GM12891 (cell line): ENCODE measurements at places on chromosomes 12 and 14.

- no peak for DNase-seq
Observed at GRCh38 chr12:27148791-27149190, 66.4 kb upstream of the C12orf71 start.

DNA sequence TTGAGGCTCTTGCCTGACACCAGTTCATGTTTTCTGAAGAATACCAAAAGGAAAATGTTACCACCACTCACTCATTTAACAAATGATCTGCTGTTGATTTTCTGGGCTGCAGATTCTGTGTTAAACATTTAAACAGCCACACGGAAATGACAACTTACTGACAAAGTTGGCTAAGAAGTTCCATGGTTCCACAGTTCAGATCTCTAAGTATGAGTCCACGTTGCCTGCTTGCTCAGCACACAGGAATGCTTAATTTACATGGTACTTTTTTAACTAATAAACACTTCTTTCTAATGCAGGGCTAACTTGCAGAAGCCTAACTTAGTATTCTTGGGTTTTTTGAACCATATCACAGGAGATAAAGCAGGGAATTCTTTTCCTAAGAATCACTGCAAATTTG lies 34.7 kb downstream of the PTGER2 start:
- no peak for DNase-seq

- no peak for DNase-seq
Observed at GRCh38 chr14:21268617-21269251, 508 bp downstream of the HNRNPC start.

- no peak for DNase-seq
Observed at GRCh38 chr12:121304306-121304705, 7.8 kb upstream of the CAMKK2 start.

- no peak for DNase-seq
Observed at GRCh38 chr12:117832459-117833457, 136.0 kb downstream of the KSR2 start.

- DNase-seq = no peak
Observed at GRCh38 chr12:6211421-6211869, 11.2 kb downstream of the CD9 start.

DNA sequence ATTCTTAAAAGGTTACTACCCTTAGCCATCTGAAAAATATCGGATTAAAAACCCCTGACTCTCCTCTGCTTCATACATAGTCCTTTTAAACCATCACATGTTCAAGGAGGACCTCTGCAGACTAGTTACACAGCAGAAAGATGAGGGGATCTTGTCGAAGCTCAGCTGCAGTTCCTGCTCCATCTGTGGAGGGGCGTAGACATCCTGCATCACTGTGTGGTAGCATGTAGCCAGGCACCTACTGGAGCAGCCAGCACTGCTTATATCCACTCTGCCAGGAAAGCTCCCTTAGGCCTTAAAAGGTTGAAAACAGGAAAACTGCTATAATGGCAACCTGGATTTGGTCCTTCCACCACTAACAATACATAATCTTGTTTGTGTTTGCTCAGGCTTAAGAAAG lies 57.6 kb upstream of the STRN3 start:
- DNase-seq = no peak

DNA sequence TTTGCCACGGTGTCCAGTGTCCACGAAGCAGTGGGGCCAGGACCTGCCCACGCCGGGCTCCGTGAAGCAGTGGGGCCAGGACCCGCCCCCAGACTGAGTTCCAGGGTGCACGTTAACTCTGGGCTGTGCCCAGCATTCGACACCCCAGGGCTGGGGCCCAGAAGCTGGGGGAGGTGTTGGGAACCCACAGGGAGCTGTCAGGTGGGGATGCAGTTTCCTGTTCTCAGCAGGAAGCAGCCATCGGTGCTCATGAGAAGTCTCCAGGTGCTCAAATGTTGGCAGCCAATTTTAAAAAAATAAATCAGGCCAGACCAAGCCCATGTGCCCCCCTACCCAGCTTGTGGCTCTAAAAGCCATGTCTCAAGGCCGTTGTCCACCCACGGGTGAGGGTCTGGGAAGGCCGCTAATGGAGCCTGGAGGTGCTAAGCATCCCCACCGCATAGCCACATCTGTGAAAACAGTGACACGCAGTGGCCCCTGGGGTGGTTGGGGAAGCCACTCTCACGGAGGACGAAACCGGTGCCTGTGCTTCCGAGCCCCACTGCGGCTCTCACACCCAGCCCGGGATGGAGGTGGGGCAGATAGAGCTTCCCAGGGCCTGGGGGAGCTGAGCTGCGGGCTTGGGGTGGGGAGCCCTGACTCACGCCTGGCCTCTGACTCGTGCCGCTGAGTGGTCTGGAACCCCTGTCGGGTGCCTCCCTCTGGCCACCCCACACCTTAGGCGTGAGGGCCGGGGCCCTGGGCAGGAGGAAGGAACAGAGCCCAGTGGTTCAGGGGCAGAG lies 53.5 kb downstream of the FBRSL1 start:
- no peak for DNase-seq

DNA sequence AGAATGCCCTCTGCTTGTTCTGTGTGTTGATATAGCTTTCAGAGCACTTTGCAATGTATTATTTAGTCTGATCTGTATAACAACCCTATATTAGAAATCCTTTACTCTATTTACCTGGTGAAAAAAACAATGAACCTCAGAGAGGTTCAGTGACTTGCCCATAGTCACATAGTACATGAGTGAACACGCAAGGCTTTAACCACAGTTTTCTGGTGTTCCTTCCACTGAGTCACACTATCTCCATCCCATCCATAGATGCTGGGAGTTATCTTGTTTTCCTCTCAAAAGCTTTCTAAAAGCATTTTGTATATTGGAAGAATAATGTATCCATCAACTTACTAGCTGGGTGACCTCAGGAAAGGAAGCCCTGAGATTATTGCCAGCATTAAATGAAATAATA lies 104.5 kb downstream of the NT5DC3 start:
- no peak for DNase-seq

DNA sequence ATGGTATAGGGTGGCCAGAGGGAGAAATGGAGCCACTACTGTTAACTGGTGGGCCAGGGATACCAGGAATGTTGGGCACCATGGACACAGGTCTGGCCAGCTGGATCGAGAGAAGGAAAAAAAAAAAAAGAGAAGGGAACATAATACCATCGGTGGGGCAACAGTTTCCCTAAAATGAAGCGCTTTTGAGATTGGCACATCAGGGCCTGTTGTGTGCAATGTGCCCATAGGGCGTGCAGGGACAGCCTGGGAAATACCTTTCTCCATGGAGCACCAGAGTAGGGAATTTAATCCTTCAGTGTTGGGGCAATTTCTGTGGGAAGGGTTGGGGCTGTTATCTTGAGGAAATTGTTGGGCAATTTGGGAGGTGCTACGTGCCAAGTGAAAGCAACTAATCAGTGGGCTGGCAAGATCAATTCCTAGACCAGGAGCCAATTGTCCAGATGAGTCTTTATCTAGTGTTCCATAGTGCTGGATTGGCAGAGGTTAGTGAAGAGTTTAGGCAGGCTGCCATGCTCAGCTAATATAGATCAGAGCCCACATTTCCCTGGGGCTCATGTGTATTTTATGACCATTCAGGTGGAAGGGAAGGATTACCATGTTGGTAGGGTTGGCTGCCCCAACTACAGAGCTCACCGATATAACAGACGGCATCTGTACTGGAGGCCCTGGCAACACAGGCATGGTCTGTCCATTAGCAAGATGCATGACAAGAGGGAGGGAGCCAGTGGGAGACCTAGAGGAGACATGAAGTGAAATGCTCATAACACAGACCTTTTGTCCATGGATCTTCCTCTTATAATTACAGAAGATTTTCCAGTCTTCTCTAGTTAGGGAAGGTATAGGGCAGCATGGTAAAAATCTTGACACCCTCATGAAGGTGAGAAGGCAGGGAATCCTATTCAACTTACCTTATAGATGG lies 25.5 kb upstream of the NPFF start:
- DNase-seq = no peak
